ENCODE measurements at places on chromosomes 2 and 18. TPM values are rescaled to one million over a fixed set of nuclear protein-coding genes. Genes with fewer than 3 reads are reported as not detected.
A peak's percentile ranks its signal among the peaks of the same experiment; 100 is the strongest.

Gene KCNG3
- not detected for total RNA-seq

Gene PAIP2B
- total RNA-seq = 10.9 TPM

Gene C2orf80
- total RNA-seq = not detected

Gene CELF4
- total RNA-seq = 0.08 TPM

Gene CHAC2
- 7.0 TPM for total RNA-seq

Gene EVX2
- not detected for total RNA-seq

Gene CLASP1
- total RNA-seq = 50.0 TPM

Gene NDC80
- total RNA-seq = 0.08 TPM

Gene DSG3
- not detected for total RNA-seq

Gene GAREM1
- total RNA-seq = 7.5 TPM

Gene NGEF
- 10.6 TPM for total RNA-seq

Gene PDK1
- total RNA-seq = 7.7 TPM

DNA sequence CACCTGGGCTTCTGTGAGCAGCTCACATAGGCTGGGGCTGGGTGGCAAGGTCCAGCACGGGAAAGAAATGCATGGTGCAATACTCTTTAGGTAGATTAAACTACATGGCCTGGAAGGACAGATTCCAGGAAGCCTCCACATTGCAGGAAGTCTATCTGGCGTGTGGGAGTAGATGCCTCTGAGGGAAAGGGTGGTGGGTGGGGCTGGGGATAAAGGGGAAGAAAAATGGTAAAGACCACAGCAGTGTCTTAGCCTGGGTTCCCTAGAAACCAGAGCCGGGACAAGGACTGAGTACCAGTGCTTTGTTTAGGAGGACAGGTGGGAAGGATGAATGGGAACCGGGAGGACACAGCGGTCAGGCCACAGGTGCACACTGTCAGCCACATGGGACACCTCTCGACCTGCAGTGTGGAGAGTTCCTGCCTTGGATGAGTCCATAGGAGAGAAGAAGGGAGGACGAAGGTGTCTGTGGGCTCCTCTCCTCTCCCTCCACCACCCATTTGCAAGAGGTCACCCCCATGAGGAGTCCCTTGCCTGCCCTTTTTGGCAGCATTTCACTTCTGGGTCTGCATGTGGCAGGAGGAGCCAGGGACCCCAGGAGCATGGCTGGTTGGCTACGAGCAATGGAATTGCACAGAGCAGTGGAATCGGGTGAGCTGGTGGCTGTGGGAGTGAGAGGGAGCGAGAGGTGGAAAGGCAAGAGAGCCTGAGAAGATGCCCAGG is 91.5 kb upstream of the HS6ST1 start:
- peak; percentile 21 for DNase-seq

DNA sequence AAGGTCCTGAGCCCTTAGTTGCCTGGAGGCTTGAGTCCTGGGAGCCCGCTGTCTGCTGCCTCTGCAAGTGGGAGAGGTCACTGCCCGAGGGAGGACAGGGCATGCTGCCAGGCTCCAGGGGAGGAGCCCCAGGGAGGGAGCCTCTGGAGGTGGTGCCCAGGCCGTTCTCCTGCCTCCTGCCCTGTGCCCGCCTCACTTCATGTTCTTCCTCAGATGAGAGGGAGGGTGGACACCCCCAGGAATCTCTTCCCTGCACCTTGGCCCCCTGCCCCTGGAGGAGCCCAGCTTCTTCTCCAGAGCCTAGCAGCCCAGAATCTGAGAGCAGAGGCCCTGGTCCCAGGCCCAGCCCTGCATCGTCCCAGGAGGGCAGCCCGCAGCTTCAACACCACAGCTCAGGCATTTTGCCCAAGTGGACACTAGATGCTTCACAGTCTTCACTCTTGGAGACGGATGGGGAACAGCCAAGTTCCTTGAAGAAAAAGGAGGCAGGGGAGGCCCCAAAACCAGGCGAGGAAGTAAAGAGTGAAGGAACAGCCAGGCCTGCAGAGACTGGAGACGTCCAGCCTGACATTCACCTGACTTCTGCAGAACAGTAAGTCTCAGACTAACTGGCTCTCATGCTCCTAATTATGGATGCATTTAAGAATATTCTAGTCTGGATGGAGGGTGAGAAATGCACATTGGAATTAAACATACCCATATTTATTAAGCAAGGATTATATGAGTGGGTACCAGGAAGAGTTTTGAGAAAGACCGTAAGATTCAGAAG is 12.1 kb downstream of the PSD4 start:
- no peak for DNase-seq

DNA sequence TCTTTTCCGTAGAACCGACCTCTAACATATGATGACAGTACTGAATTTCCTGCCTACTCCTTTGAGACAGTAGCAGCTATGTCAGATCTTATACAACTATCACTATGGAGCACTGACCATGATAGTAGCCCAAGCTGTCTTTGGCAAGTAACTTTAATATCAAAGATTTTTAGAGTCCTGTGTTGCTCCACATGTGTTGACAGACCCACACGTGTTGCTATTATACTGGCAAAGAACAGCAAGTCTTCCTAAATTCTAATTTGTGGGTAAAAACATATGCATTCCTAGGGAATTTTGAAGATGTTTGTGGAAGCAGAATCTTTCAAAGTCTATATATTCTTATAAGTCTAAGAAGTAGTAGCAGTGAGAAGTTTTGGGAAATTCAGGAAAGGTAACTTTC is 245.5 kb upstream of the HNMT start:
- no peak for DNase-seq

DNA sequence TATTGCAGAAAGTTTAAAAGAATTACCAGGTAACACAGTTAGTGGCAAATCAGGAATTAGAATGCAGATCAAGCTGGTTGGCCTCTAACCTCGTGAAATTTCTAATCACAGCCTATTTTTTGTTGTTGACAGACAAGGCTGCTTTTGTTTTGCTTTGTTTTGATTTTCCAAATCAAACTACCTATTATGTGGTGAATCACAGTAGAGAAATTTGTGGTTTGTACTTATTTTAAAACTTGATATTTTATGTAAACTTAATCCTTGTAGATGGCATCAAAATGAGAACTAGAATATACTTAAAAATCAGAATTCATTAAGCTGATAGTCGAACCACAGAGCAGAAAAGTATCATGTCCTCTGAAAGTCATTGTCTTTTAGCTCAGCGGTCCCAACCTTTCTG is 258.1 kb downstream of the CTNNA2 start:
- DNase-seq = no peak

GRCh38 chr2:216492597-216493333 is 5.9 kb upstream of the RPL37A start:
- DNase-seq = no peak

- no peak for DNase-seq
Observed at GRCh38 chr2:148957023-148957422, 81.5 kb upstream of the LYPD6B start.

- no peak for DNase-seq
Observed at GRCh38 chr2:239711911-239712570, 311.2 kb upstream of the HDAC4 start.

GRCh38 chr18:54389143-54389505 is 31.4 kb downstream of the C18orf54 start:
- DNase-seq = no peak

DNA sequence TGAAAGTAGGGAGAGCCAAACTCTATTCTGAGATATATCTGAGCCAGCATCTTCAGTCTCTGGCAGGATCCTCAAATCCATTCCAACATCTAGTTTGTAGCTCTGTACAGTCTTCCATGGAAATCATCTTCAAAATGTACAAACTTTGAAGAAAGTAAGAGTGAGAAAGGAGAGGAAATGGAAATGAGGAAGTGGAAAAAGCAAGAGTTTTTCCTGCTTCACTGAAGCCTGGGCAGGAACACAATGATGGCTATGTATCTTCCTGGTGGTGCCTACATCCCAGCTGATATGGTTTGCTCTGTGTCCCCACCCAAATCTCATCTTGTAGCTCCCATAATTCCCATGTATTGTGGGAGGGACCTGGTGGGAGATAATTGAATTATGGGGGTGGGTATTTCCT is 4.1 kb upstream of the RPIA start:
- DNase-seq = no peak

- DNase-seq = no peak
Observed at GRCh38 chr2:69798909-69799526, 30.4 kb upstream of the GMCL1 start.

DNA sequence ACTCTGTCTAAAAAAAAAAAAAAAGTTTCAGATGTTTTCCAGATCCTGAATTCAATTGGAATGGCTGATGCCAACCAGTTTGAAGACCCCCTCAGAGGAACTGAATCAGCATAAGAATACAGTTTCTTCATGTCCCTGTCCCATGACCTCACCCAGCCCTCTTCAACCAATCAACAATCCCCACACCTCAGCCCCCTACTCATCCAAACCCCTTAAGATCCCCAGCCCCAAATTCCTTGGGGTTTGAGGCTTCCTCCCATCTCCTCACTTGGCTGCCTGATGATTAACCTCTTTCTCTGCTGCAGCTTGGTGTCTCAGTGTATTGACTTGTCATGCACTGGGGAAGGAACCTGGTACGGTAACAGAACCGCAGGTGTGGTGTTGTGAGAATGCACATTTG is 97.6 kb upstream of the CABLES1 start:
- DNase-seq = no peak

GRCh38 chr18:26710470-26711096 is 154.9 kb downstream of the AQP4 start:
- DNase-seq = no peak

GRCh38 chr2:61938511-61938910 is 33.0 kb downstream of the COMMD1 start:
- no peak for DNase-seq

DNA sequence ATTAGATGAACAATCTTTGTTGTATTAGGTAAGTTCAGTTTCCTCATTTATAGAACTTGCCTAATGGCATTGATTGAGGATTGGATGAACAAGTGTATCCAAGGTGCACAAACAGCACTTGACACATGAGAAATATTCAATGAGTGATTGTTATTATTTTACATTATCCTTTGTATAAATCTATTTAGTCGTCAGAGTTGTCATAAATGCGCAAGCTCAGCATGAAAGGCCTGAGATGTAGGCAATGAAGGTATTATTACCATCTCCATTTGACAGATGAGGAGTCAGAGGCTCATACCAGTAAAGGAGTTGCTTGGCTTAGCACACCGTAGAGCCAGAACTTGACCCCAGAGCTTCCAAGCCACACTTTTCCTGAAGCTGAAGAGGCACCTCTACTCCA is 291.4 kb downstream of the C1D start:
- no peak for DNase-seq

- DNase-seq = peak; percentile 70
Observed at GRCh38 chr2:218962859-218963492, 3.5 kb downstream of the CDK5R2 start.

DNA sequence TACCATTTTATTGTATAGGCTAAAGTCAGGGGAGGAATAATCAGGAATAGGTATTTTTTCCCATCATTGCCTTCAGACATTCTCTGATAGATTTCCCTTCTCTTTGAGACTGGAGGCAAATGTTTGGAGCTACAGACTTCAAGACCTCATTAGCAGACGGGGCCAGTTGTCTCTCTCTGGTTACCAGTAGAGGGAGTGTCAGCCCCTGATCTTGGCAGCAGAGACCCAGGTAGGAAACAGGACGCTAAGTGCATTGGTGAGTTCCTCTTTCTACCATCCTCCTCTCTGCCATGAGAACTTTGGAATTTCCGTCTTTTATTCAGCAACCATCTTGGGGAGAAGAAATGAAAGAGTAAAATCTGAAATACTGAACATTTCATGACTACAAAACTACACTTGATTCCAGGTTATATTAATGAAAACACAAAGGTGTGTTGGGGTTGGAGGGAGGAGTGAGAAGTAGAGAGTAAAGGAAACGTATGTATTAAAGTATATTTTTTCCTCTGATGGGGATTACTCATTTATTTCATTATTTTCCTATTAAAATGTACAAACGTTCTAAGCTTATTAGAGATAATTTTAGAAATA is 186.2 kb upstream of the GCFC2 start:
- DNase-seq = no peak

DNA sequence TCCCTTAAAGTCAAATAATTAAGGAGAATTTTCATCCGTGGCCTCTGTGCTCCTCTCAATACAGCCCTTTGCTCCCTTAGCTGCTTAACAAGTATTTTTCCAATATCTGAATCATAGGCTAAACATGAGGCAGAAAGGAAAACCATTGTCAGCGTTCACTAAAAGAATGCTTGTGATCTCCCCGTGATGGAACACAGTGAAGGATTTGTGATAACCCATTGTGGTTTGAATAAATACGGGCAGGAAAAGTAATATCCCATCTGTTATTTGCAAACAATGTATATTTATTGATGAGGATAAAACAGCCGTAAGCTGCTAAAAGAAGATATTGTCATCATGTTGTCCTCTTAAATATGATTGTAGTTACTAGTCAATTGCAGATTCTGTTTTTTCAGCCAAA is 258.1 kb downstream of the NAPG start:
- no peak for DNase-seq

DNA sequence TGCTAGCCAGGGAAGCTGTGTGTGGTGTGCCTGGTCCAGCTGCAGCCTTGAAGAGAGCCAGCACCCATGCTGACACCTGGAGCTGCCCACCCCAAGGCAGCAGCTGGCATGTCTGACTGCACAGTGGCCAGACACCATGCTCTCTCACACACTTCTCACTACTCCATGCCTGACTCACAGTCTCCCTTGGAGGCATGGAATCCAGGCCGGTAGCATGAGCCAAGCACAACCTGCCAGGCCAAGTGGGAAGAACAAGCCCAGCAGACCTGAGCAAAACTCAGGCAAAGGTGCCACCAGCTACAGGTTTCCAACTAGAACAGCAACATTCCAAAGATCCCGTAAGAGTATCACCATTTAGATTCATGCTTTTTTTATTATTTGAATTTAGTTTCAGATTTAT is 625.3 kb upstream of the LRRTM4 start:
- no peak for DNase-seq

DNA sequence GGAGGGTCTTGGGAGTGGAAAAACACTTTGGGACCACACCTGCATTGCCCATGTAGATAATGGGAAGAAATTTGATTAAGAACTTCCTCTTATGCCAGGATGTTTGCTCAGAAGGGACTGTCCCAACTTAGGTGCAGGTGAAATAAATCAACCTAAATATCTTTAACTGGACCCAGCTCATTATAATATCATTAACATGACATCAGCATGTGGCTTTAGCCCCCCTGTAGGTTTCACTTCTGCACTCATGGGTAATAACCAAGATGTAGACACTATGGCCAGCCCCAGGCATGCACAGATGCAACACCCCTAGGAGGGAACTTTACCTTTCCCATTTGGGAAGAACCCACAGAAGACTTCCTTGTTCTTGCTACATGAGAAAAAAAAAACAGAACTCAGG is 227.4 kb upstream of the ZNF804A start:
- DNase-seq = no peak

- no peak for DNase-seq
Observed at GRCh38 chr2:48369971-48370370, 160.0 kb upstream of the STON1 start.

- DNase-seq = no peak
Observed at GRCh38 chr2:73907840-73908452, 15.1 kb downstream of the ACTG2 start.

GRCh38 chr2:221567809-221568208 is 4.3 kb downstream of the EPHA4 start:
- no peak for DNase-seq
